ENCODE measurements at places on chromosomes 4 and X.

DNA sequence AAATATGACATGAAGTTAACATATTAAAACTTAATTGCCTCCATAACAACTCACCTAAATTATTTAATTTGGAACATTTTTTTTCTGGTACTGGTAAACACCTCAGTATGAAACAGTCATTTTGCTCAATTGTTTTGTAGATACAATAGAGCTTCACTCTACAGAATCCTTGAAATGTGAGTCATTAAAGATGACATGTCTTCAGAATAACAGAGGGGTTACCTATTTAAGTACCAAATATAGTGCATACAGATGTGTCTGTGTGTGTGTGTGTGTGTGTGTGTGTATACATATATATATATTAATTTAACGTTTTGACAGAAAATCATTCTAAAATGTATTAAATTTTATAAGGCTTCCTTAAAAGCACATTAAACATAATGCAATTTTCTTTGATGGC lies 297.6 kb downstream of the INPP4B start:
- no peak for DNase-seq

DNA sequence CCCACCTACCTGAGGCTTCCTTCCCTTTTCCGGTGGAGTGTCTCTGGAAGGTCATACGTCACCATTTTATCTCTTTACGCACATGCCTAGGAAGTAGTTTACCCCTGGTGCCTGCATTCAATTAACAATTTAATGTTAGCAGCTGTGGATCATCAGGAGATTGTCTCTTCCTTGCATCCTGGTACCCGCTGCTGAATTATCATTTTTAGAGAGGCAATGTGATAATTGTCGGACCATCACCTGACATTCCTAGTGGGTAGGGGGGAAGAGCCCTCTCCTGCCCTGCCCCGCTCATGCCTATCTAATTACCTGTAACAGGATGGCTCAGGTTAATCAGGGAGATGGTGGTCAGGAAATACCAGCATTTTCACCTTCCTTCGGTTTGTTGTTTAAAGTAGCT lies 863.6 kb downstream of the RPA4 start:
- no peak for DNase-seq

- no peak for DNase-seq
These were observed 193.0 kb upstream of the PPP3CA start for GRCh38 chr4:101540336-101540735.

DNA sequence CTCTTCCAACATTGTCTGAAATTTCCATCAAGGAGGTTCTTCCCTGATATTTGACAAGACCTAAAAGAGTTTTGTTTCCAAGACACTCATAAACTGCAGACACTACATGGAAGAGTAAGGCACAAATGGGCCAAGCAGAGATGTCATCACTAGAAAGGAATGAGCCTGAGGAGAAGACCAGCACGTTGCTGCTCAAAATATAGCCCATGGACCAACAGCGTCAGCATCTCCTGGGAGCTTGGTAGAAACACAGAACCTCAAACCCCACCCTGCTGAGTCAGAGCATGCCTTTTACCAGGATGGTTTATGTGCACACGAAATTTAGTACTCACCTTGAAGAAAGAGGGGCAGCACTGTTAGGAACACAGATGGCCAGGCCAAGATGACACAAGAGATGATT lies 128.7 kb upstream of the MID1 start:
- no peak for DNase-seq

DNA sequence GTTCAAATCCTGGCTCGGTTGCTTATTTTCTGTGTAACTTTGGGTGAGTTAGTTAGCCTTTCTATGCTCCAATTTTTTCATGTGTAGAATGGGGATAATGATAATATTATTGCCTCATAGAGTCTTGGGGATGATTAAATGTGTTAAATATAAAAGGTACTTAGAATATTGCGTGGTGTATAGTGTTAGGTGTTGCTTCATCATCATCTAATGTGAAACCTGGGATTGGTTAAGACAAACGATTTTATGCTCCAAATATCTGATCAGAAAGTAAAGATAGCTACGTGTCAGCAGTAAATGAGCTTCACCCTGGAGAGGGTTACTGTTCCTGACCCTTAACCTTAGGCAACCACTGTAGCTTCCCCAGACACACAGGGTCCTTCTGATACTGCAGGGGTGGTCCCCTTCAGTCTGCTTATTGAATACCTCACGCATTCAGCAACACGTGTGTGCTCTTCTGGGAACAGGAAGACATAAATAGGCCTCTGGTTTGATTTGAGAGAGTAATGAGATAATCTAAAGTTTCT lies 50.1 kb downstream of the GPAT3 start:
- DNase-seq, result no peak

DNA sequence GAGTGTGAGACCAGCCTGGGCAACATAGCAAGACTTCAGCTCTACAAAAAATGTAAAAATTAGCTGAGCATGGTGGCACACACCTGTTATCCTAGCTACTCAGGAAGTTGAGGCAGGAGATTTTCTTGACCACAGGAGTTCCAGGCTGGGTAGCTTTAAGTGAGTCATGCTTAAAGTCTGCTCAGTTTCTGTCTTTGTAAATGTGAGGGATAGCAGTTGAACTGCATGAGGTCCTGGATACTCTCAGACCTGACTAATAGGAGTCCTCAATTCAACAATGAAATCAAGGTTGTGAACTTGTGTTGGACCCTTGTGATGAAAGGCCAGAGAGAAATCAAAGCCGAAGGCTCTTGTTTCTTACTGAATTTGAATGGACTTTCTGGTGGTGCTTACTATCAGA lies 45.2 kb downstream of the STARD8 start:
- DNase-seq, result no peak

- DNase-seq, result no peak
These were observed 112.4 kb upstream of the TLR3 start for GRCh38 chr4:185956544-185956940.

DNA sequence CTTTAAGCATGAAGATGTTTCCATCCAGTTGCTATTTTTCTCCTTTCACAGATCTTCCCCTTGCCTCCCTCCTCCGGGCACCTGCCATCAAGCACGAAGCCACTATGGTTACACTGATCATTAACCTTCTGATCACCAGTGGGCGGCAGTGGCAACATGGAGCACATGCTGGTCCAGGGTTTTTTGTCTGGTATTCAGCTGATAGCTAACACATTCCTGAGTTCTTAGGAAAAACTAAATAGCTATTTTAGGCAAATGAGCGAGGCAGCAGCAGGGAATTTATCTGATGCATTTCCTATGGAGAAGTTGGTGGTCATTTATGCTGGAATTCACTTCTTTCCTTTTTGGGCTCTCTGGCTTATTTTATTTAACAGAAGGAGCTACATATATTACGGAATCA lies 22.9 kb downstream of the SHISA3 start:
- DNase-seq, result no peak

GRCh38 chr4:158805635-158806471 lies 37.0 kb downstream of the FNIP2 start:
- DNase-seq, result no peak

- no peak for DNase-seq
These were observed 582.7 kb upstream of the AADAT start for GRCh38 chr4:170672381-170672965.

- no peak for DNase-seq
These were observed 102.6 kb upstream of the PDE5A start for GRCh38 chr4:119731146-119731742.

DNA sequence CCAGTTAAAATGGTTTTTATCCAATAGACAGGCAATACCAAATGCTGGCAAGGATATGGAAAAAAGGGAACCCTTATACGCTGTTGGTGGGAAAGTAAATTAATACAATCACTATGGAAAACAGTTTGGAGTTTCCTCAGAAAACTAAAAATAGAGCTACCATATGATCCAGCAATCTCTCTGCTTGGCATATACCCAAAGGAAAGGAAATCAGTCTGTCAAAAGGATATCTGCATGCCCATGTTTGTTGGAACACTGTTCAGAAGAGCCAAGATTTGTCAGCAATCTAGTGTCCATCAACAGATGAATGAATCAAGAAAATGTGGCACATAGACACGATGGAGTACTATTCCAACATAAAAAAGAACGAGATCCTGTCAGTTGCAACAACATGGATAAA lies 91.0 kb upstream of the SH3RF1 start:
- DNase-seq, result no peak

DNA sequence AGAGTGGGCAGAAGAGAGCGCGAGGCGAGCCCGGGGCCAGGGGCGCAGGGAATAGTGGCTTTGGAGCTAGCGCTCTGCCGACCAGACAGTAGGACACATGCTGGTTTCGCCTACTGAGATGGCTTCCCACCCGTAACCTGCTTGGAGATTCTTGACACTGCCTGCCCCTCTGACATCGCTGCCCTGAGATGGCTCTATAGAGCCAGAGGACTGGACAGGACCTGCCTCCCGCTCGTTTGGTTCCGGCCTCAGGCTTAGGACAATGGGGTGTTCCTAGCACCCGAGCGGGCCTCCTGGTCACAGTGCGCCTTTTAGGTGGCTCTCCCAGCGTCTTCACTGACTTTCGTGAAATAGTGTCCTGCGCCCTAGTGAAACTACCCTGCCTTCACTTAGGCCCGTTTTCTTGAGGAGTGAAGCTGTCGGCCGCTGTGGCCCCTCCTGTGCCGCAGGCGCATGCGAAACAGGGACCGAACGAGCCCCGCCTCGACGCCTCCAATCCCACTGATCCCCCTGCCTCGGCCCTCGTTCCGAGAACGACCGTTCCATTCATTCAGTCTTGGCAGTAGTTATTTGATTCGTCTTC lies 608 bp downstream of the TAF1 start:
- DNase-seq, result no peak

GRCh38 chr4:187289371-187289770 lies 565.7 kb upstream of the FAT1 start:
- DNase-seq, result no peak

DNA sequence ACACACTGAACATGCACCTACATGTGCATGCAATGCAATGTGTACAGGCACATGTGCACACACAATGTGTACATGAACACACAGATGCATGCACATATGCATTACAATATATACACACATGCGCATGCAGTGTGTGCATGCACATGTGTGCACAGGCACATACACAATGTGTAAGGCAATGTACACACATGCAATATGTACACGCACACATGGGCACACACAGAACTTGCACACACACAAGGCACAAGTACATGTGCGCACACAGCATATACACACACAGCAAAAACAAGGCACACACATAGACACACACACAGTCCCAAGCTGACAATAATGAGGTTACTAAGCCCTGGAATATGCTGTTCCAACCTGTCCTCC lies 76.3 kb downstream of the EVC2 start:
- DNase-seq, result no peak

DNA sequence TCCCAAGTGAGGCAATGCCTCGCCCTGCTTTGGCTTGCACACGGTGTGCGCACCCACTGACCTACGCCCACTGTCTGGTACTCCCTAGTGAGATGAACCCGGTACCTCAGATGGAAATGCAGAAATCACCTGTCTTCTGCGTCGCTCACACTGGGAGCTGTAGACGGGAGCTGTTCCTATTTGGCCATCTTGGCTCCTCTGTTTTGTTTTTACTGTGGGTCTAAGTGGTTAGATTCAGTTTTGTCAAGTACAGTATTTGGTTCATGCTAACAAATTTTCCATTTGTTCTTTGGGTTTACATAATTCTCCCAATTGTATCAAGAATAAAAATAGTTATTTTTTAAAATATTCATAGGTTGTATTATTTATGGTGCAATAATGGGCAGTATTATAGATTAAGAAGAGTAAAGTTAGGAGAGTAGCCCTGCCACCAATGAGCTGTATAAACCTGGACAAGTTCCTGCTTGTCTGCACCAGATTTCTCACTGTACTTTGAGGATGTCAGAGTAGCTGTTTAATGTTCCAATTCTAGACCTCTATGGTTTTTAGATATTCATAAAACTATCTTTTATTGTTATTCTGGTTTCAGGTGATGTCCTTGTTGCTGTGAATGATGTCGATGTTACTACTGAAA lies 23.4 kb downstream of the INTU start:
- no peak for DNase-seq

DNA sequence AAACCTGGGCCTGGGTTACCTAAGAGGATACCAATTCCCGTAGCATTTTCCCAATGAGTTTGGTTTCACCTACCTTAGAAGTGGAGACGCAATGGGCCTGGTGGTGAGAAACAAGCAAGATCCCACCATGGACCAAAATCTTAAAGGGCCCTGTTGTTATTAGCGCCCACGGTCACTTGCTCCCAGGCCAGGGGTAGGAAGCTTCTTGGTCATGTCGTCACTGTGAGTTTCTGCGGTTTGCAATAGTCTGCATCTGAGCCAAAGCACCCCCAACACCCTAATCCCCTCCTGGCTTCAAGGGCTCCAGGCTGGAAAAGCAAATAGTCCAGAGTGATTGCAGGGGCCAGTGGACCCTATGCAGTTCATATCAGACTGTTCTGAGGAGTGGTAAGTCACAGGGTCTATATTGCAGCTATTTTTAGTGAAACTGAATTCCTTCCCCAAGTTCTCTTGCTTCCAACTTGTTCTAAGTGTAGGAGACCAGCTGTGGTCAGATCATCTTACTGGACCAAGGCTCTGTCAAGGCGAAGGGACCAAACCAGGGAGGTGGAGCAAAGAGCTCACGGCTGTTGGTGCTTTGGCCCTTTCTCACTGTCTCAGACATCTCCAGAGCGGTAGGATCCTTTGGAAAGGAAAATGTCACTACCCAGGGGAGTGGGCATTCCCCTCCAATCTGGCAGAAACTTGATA lies 307.9 kb upstream of the F9 start:
- no peak for DNase-seq

DNA sequence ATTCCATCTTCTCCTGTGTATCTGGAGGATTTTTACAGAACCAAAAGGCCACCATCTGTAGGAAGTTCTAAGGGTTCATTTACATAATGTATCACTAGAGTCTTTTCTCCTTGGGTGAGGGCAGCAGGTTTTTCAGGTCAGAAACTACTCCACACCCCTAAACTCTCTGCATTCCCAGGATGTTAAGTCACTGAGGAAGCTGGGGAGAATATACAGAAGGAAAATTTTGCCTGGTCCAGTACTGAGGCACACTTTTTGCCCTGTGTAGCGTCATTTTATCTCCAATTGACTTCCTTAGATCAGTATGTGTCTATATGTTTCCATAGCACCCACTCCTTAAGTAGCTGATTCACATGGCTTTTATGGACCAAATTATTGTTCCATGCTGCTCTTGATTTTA lies 17.0 kb downstream of the XKRX start:
- DNase-seq, result no peak

DNA sequence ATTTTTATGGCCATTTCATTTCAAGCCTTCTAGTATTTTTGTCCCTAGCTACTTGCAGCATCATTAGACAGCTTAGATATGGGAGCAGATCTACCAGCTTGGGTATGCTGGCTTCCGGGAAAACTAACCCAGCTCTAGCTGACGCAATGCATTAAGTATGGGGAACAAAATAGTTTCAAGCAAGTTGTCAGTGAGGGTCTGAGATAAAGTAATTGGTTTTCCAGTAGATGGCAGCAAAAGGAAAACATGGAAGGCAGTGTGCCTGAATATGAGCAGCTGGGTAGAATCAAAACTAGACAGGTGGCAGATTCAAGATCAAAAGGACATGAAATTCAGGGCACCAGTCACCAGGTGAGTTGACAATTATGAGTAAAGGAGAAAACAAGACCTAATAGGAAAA lies 340.9 kb upstream of the CTSO start:
- no peak for DNase-seq

DNA sequence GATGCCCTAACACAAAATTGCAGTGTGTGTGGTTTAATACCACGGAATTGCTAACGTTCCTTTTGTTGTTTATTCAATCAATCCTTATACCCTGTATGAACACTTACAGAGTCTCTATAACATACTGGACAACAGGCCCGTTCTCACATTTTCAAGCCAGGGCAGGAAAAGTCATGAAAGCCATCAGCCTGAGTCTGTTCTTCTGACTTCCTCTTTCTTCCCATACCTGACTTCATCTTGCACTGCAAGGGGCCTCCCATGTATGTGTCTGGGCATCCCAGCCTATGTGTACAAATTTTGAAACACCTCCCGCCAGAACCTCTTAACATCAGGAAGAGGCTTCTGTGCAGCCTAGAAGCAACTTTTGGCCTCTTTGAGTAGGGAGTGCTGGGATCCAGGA lies 4.9 kb upstream of the SHISA3 start:
- no peak for DNase-seq
